ENCODE measurements at places on chromosomes 6 and 20. TPM values are rescaled to one million over a fixed set of nuclear protein-coding genes. Genes with fewer than 3 reads are reported as not detected.

GRCh38 chr6:114816678-114817077, 473.9 kb upstream of the HS3ST5 start:
- no peak for DNase-seq

- DNase-seq, result peak; percentile 20
Observed at GRCh38 chr20:14470231-14470899, 133.0 kb upstream of the FLRT3 start.

DNA sequence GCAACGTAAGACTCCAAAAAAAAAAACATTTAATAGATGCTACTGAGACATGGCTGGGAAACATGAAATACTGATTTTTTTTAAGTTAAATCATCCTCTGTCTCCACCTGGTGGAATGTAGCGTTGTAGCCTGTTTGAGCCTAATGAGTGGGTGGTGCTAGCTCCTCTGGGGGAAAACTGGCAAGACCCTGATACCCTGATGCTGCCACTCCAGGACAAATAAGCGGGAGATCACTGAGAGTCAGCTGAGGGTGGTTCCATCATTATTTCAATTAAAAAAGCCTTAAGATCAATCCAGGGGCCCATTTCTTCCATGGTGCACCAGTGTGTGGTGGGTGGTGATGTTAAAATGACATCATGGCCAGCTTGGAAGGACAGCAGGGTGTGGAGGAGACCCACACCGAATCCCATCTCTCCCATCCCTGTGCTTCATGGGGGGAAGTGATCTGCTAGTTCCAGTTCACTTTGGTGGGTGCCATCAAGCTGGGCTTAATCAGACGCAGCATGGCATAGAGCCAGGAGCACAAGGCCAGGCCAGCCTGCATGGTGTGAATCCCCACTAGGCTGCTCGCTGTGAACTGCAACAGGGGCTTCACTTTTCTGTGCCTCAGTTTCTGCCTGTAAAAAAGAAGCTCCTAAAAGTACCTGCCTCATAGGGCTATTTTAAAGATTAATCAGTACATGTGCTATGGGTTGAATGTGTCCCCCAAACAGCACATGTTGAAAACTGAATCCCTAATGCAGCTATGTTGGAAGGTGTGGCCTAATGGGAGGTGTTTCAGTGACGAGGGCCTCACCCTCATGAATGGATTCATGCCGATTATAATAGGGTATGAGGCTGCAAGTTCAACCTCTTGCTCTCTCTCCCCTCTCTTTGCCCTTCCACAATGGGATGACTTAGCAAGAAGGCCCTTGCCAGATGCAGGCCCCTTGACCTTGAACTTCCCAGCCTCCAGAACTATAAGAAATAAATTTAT, 13.0 kb upstream of the MRPS10 start:
- DNase-seq, result peak; percentile 30

DNA sequence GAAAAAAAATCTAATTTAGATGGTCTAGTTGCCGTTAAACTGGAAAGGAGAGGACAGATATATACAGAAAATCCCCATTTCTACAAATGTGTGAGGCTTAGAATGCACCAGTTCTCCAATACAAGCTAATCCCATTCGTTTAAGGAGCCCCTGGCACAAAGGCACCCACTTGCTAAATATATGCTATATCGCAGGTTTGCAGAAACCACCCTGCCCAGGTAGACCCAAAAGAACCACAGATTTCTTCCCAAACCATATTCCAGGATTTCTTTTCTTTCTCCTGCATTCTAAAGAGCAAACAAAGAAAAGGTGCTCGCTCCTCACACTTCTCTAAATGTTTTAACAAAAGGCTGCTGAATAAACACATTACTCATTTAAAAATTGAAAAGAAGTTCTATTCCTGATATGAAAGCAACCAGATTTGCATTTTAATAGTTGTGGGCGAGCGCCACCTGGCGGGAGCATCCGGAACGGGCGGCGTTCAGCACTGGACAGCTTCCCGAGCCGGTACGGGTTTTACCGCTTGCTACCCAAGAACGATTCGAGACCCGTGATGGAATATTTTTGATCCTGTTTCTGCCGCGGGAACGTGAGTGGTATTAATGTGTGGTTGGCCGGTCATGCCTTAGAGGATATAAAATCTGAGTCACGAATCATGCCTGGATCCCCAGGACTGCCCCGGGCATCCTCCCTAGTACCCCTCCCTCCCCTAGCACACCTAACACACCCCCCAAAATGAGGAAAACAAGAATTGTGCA, 2.1 kb downstream of the PTPRT start:
- peak; percentile 71 for DNase-seq

DNA sequence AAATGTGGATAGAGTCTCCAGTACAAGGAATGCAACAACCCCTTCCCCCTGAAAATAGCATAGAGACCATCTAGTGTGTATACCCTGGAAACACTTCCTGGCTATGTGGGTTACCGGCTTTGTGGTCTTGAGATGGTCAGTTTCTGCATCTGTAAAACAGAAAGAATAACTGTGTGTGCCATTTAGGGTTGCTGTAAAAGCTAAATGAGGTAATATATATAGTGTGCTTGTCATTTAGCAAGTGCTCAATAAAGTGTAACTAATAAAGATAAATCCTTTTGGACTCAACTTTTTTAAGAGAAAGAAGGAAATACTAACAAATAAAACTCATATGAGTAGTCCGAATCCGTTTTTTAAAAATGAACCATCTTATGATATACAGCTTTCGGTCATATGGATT, 109.1 kb downstream of the SOBP start:
- DNase-seq, result no peak

DNA sequence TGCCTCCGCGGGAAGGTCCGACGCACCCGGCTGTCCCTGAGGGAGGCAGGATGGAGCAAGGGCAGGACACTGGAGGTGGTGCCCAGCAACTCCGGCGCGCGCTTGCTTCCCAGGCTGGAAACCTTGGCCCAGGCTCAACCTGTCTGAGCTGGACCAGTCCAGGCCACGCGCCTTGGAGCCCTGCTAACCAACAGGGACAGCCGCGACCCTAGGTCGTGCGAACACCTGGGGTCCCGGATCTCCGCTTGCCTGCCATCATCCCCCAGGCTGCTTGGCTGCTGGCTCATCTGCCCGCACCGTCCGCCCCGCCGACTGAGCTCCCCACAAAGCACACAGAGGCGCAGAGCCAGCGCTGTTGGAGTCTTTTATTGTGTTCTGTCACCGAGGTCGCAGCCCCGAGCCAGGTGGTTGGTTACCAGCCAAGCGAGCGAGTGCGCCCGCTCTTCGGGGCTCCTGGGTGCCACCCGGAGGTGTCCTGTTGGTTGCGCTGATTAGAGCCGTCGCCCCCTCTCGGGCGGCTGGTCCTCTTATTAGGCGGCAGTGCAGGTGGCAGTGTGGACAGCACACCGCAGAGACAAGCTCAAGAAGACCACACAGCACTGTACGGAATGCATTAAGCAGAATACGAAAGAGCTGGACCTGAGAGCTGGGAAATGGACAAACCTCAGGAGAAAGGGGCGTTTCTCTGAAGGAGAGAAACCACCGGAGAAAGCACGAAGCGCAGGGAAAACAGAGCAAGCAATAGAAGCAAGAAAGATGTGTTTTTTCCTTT, 3.8 kb downstream of the COL12A1 start:
- peak; percentile 82 for DNase-seq

- DNase-seq, result no peak
Observed at GRCh38 chr6:37317312-37318038, 36.3 kb upstream of the RNF8 start.

GRCh38 chr6:49739423-49739822, 4.8 kb downstream of the CRISP3 start:
- DNase-seq, result no peak

DNA sequence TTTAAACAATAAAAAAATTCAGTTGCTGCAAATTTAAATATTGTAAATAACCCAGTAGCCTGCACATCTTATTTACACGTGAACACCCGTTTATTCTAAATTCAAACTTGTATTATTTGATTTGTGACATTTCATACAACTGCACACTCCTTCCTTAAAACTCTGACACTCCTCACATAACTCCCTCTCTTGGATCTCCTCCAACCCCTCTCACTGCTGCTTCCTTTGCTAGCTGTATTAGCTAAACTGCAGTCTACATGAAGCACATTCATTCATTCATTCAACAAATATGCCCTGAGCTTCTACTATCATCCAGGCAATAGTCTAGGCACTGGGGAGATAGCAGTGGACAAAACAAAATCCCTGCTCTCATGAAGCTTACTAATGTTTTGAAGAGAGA, 47.0 kb downstream of the FBXL4 start:
- DNase-seq, result no peak

DNA sequence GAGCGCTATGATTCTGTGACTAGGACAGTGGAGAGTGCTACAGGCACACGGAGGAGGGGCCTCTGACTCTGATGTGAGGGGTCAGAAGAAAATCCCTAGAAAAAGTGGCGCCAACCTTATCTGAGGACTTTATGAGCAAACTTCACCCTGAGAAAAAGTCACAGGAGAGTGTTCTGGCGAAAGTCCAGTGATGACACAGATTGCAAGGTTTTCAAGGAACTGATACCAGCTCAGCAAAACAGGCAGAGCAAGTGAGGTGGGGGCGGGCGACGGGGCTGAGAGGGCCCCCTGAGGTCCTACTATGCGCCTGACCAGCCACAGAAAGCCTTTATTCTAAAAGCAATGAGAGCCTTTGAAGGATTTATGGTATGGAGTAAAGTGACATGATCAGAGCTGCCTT, 73.3 kb downstream of the SLC22A23 start:
- no peak for DNase-seq

DNA sequence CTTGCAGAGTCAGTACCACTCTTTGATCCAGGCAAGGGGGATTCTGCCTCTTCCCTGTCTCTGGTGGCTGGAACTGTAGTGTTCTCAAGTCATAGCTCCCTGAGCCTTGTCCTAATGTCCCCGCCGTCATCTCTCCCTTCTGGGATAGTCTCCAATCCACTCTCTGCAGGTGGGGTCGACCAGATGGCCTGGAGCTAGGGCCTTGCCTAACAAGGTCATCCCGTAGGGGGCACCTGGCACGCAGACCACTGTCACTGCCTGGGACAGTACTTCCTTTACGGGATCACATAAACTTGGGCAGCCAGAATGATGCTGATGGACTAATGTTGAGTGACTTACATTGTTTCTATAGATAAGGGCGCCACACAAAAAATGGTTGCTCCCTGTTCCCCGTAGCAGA, 118.9 kb upstream of the SLC22A23 start:
- DNase-seq, result no peak

DNA sequence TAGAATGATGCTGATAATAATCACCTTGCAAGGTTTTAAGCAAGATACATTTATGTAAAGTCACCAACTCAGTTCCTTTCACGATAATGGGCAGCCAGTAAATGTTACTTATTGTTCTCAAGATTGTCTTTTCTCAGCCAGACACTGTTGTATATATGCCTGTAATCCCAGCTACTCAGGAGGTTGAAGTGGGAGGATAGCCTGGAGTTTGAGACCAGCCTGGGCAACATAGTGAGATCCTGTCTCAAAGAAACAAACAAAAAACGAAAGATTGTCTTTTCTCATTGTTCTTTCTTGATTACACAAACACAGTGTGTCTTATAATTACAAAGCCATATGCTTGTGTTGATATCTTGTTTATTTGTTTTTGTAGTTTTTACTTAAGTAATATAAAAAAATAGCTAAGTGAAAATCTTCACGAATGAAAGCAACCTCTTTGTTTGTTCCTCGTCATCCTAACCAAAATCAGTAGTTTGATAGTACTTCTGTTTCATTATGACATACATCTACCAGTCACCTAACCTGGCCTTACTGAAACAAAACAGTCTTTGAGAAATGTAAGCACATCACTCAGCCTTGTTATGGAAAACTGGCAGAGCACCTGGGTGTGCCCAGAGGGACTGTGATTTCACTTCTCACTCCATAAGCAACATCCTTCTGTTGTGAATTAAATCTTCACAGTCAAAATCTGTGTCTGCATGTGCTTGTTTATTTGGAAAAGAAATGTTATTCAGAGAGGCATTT, 436.2 kb upstream of the SOX4 start:
- DNase-seq, result peak; percentile 87

GRCh38 chr6:102981490-102982015, 1588.0 kb downstream of the GRIK2 start:
- DNase-seq, result no peak

DNA sequence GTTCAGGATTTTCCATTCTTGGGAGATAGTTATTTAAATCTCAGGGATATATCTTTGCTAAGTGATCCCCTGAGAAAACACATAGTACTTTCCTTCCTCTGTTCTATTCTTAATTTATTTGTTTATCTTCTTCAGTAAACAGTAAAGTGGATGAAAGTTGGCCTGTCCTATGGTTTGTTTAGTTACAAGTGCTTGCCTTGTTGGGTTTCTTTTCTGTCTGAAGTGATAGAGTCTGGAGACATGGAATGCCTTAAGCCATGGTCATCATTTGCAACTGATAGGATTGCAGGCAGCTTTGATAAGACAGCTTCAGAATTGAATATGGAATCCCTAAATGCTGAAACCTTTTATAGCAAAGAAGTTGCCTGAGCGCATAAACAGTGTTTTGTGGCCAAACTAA, 4.9 kb downstream of the ADGRG6 start:
- DNase-seq, result no peak

- DNase-seq, result no peak
Observed at GRCh38 chr6:146402476-146402875, 141.2 kb upstream of the RAB32 start.

GRCh38 chr6:52227495-52227894, 16.8 kb downstream of the IL17F start:
- no peak for DNase-seq

- DNase-seq, result no peak
Observed at GRCh38 chr20:63536241-63536977, 767 bp downstream of the PTK6 start.

GRCh38 chr6:17707371-17707651, 586 bp upstream of the NUP153 start:
- DNase-seq, result no peak

- DNase-seq, result no peak
Observed at GRCh38 chr6:18976966-18977365, 589.8 kb downstream of the RNF144B start.

DNA sequence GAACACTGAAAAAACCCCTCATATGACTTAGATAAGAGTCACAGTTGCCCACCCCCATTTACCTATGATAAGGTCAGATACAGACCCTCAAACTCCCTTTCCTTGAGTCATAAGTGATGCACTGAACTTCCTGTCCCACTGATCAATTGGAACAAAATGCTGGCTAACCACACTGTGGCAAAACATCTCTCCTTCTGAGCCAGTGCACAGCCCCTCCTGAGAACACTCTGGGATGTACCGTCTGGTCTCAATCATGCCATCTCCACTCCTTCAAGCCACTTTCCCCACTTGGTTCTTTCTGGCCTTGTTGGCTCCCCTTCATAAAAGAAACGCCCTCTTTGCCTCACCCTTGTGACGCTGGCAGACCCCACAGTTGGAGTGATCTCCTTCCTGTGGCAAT, 42.6 kb upstream of the NXT1 start:
- DNase-seq, result no peak

BCAS4 gene
- polyA plus RNA-seq, result 16.6 TPM

CLVS2 gene
- 10.1 TPM for polyA plus RNA-seq

GTPBP2 gene
- 41.2 TPM for polyA plus RNA-seq

C20orf202 gene
- polyA plus RNA-seq, result 0.92 TPM

COQ3 gene
- 17.3 TPM for polyA plus RNA-seq

FAM50B gene
- polyA plus RNA-seq, result 20.9 TPM

SOX18 gene
- 12.3 TPM for polyA plus RNA-seq

MEP1A gene
- polyA plus RNA-seq, result 0.09 TPM

PSORS1C2 gene
- not detected for polyA plus RNA-seq

MUC21 gene
- polyA plus RNA-seq, result not detected

LPIN3 gene
- 2.7 TPM for polyA plus RNA-seq

ZNF391 gene
- polyA plus RNA-seq, result 8.5 TPM

THBD gene
- polyA plus RNA-seq, result 7.2 TPM

SMIM26 gene
- 57.0 TPM for polyA plus RNA-seq

KCNK16 gene
- polyA plus RNA-seq, result not detected

ALDH5A1 gene
- polyA plus RNA-seq, result 68.3 TPM

ZFP57 gene
- 7.1 TPM for polyA plus RNA-seq

NOX3 gene
- polyA plus RNA-seq, result not detected

BPI gene
- polyA plus RNA-seq, result not detected

TGM3 gene
- 0.39 TPM for polyA plus RNA-seq

All from spinal cord (tissue), 10 donors.